ENCODE measurements at places on chromosomes 6 and 20.

DNA sequence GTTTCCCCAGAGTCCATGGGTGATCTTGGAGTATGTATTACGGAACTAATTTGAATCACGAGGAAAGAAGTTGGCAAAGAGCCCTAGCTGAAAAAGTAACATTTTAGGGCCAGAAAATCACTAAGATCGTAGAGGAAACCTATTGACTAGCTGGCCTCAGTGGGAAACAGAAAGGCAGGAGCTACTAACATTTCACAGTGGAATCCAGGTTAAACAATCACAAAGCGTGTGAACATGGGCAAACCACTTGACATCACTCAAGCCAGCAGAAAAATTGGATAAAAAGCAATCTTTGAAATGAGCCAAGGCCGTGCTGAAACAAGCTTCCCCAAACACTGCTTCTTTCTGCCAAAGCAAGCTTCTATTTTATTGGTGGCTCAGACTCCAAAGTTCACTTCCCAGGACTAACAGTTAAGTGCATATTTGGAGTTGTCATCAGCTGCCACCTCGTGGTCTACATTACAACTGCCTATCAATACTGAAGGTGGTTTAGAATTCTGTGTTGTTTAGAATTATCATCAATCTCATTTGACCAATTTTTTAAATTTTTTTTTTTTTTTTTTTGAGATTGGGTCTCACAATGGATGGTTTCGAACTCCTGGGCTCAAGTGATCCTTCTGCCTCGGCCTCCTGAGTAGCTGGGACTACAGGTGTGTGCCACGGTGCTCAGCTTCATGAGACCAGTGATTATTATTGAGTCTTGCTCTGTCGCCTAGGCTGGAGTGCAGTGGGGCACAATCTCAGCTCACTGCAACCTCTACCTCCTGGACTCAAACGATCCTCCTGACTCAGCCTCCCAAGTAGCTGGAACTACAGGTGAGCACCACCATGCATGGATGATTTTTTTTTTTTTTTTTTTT is 10.6 kb downstream of the RPS10 start:
- peak; percentile 71 for DNase-seq

DNA sequence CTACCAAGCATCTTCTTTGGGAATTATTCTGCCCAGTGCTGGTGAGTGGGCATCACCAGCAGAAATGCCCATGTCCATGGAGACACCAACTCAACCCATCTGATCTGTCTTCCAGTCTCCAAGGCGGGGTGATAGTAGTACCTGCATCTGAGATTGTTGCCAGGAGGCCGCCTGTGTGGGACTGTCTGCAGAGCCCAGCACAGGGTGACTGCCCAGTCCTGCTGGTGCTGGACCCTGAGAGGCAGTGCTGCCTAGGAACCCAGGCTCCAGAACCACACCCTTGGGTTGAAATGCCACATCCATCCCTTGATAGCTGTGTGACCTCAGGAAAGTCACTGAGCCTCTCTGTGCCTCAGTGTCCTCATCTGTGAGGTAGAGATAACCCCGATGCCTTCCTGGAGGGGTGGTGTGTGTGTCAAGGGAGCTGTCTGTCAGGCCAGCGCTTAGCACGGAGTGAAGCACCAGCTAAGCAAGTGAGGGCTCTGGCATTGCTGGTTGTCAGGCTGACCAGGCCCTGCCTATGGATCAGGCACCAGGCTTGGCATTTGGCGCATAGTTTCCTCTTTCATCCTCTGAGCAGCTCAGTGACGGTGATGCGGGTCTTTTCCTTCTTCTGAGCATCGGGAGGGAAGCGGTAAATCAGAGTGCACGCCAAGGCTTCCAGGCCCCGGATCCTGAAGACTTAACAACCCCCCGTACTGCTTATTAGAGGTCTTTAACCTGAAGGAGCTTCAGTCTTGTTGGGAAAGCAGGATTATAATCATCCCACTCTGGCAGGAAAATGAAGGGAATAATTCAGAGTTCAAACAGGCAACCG is 268.2 kb downstream of the CDH4 start:
- DNase-seq: no peak

GRCh38 chr20:57882451-57883161 is 172.8 kb upstream of the PMEPA1 start:
- DNase-seq: no peak

DNA sequence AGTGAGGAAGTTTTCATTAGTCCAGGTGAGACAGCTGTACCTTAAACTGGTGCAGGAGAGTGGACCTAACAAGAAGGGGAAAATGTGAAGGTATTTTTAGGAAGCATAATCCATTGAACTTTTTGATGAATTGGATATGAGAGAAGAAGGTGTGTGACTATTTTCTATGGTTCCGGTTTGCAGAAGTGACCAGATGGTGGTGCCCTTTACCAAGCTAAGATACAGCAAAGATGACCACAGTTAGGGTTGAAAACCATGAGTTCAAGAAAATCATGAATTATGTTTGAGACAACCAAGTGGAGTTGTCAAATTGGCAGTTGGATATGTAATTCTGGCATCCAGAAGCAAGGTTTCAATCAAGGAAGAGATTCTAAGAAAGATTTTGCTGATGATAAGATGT is 61.9 kb upstream of the NRSN1 start:
- peak; percentile 14 for DNase-seq

DNA sequence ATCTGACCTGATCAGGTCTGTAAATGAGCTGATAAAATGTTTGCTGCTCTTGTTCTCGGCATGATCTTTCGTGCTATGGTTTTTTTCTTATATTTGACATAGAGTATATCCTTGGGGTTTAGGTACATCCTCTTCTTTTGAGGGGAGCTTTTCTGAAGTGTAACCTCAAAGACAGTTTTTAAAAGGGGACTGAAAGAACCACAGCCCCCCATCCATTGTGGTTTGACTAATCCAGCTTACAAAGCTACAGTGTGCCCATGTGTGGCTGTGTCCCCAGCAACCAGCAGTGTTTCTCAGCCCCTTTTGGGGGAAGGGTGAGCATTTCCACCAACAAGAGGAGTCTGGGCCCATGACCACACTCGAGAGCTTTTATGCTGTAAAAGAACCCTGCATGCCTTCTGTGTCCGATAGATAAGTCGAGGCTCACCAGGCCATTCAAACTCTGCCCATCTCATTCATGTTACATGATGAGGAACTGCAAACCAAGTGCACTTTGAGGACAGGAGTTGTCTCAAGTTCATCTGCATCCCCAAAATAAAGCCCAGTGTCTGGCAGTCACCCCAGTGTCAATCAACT is 266.0 kb downstream of the SLC24A3 start:
- DNase-seq: no peak

GRCh38 chr20:54510541-54511129 is 35.2 kb downstream of the DOK5 start:
- DNase-seq: no peak

DNA sequence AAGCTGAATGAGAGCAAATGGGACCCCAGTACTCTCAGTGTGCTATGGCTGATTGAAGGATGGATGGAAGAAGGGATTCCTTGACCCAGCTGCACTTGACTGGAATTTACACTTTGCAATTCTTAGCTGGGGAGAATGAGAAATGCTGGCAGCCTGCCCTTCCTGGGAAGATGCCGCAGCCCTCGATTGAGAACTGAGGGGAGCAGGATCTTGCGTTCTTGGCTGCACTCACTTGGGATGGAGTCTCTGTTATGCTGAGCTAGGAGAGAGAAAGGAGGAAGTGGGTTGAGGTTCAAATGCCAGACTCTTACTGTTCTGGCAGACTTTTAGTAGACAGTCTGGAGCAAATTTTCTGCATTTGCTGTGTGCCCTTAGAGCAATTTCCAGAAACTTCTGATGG is 221.2 kb downstream of the FNDC1 start:
- no peak for DNase-seq

GRCh38 chr6:122061855-122062254 is 337.6 kb upstream of the HSF2 start:
- DNase-seq: no peak

DNA sequence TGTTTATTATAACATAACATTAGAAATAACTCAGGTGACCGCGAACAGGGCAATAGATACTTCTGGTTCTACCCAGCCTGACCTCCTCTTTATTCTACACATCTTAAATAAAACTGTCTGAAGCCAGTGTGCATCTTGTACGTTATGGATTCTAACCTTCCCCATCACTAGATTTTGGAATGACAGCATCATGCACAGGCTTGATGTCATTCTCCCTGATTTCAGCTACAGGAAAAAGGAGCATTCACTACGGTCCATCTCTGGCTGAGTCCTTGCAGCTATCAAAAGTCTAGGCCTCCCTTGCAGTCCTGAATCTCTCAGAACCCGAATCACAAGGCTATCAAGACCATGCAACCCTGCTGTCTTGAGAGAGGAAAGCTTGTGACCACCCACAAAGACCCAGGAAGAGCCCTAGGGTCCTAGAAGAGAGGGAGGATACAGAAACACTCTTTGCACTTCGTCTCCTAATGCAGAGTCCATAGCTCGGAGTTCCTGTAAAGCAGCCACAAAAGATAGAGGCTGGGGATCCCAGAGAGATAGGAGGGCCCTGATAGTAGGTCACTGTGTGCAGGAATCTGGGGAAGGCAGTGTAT is 845 bp downstream of the HLA-DPA1 start:
- DNase-seq: no peak

GRCh38 chr6:16836144-16836981 is 75.1 kb upstream of the ATXN1 start:
- DNase-seq: no peak

DNA sequence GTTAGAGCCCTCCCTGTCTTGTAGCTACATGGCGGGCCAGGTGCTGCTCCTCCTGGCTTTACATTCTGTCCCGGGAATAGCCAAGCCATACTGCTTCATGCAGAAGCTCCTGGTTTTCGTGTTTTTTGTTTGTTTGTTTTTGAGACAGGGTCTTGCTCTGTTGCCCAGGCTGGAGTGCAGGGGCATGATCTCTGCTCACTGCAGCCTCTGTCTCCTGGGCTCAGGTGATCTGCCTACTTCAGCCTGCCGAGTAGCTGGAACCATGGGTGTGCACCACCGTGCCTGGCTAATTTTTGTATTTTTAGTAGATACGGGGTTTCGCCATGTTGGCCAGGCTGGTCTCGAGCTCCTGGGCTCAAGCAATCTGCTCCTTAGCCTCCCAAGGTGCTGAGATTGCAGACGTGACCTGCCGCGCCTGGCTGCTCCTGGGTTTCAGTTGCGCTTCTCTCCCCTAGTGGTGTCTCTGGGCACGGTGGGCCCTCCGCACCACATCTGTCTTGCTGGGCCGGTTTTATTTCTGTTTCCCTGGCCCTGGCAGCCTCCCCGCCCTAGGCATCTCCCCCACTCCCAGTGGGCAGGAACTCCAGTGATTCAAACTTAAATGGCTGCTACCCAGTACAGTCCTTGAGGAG is 12.9 kb downstream of the CDYL start:
- no peak for DNase-seq

DNA sequence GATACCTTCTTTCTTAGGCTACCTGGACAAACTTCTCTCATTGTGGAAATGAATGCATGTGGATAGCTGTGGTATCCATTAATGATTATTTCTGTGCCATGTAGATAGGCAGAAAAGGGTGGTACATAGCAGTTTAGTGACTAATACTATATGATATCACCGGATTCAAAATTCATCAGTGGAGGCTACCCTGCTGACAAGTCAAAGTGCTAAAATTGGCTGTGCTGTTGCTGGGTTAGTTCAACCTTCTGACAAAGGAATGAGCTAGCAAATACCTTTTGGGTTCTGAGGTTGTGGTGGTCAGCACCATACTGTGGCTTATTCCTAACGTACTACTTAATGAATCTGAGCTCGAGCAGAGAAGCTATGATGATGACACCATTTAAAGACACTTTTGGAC is 109.1 kb downstream of the TFAP2B start:
- no peak for DNase-seq

DNA sequence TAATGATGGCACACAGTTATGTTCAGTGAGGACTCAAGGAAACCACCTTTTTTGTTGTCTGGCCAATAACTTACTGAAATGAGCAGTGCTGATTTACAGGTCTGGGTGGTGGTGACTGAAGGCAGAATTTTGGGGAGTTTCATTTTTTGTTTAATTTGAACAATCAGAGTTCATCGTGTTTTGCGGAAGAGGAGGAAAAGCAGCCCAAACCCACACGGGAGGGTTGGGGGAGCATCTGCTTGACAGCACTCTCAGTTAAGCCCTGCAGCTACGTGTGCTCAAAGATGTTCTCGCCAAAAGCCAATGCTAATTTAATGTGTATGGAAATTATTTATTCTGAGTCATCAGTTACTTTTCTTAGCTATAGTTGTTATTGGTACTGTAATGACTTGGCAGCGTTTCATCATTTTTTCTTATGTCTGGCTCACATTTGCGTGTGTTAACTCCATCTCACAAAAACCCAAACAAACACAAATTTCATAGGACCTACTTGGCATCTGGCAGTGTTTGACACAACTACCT is 89.2 kb downstream of the UST start:
- DNase-seq: no peak

DNA sequence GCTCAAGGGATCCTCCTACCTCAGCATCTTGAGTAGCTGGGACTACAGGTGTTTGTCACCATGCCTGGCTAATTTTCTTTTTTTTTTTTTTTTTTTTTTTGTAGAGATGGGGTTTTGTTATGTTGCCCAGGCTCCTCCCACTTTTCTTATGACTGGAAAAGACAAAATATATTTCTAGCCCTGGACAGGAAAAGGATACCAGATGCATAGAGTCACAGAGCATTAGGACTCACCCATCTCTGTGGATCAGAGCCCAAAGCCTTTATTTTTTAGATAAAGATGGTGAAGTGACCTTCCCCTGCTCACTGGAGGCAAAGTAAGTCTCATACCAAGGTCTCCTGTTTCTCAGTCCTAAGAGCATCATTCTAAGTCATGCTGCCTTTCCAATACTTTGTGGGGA is 3.4 kb downstream of the TRIM10 start:
- no peak for DNase-seq

Measured in NCI-H1694 treated with DMSO at 0.1 percent for 48 hours (cell line).